ENCODE measurements at places on chromosomes 7 and 10. TPM values are rescaled to one million over a fixed set of nuclear protein-coding genes. Genes with fewer than 3 reads are reported as not detected.

The PDE1C gene
- total RNA-seq = 0.06 TPM

The NACAD gene
- total RNA-seq = 2.9 TPM

The EIF5AL1 gene
- 0.63 TPM for total RNA-seq

The DLX6 gene
- not detected for total RNA-seq

The PNLIPRP2 gene
- not detected for total RNA-seq

DNA sequence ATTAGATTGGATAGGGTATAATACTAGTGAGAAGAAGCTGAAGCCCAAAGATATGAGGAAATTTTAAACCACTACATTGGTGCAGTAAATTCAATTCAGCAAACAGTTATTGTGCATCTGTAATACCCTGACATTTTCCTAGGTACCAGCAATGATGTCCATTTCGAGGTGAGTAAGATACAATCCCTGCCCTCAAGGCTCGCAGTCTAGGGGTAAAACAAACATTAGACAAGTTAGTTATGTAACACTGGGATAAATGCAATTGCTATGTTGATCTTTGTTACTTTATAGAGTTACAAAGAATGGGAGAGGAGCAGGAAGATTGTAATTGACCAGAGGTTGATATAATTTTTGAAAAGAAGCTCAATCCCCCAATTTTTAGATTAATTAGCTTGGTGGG, 168.1 kb downstream of the PRKG1 start:
- DNase-seq = no peak

DNA sequence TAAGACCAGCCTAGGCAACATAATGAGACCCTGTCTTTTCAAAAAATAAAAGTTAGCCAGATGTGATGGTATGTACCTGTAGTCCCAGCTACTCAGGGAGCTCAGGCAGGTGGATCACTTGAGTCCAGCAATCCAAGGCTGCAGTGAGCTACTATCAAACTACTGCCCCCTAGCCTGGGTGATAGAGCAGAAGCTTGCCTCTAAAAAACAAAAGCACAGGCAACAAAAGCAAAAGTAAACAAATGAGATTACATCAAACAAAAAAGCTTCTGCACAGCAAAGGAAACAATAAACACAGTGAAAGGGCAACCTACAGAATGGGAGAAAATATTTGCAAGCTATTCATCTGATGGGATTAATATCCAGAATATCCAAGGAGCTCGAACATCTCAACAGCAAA, 65.4 kb downstream of the FANK1 start:
- DNase-seq = no peak

DNA sequence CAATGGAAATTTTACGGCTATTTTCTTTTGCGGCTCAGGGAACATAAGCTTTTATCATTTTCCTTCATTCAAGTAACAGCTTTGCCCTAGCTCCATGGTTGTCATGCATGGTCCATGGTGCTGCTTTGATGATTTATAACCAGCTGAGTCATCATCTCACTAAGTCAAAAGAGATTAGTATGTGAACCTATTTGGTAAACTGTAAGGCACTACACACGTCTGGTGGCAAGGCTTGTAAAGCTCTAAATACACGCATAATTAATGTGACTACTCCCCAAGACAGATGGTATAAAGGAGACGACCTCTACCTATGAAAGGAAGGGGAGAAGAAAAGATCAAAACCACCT, 340.2 kb downstream of the KCNMA1 start:
- DNase-seq = peak; percentile 85

DNA sequence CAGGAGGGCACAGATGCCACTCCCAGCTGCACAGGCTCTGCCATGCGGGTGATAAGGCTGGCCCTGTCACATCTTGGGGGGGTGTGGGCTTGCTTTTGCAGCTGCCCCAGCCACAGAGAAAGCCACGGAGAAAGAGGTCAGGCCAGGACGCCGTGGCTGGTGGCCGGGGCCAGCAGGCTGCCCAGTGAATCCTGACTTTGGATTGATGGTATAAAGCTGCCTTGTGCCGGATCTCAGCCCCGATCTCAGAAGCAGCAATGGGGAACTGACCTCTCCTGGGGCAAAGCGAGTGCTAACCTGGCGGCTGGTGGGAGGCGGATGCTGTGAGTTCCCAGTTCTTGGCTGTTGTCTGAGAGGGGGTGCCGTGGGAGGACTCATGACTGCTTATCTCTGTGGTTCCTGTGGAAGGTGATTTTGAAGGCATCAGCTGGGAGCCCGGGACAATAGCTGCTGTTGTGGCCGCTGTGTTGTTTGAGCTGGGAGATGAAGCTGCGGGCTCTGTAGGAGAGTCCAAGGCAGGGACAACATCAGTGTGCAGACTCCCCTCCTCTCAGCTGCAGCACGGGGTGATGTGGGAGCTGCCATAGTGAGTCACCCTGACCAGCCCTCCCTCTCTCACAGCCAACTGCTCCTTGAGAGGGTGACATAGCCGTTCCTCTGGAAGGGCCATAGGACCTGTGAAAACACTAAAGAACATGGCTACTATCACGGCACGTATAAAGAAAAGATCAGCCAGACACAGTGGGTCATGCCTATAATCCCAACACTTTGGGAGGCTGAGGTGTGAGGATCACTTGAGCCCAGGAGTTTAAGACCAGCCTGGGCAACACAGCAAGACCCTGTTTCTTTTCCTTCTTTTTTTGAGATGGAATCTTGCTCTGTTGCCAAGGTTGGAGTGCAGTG, 17.0 kb downstream of the IL15RA start:
- DNase-seq = no peak

- peak; percentile 57 for DNase-seq
Observed at GRCh38 chr7:121085922-121086321, 97.4 kb downstream of the CPED1 start.

- no peak for DNase-seq
Observed at GRCh38 chr10:8245131-8245813, 190.8 kb downstream of the GATA3 start.

DNA sequence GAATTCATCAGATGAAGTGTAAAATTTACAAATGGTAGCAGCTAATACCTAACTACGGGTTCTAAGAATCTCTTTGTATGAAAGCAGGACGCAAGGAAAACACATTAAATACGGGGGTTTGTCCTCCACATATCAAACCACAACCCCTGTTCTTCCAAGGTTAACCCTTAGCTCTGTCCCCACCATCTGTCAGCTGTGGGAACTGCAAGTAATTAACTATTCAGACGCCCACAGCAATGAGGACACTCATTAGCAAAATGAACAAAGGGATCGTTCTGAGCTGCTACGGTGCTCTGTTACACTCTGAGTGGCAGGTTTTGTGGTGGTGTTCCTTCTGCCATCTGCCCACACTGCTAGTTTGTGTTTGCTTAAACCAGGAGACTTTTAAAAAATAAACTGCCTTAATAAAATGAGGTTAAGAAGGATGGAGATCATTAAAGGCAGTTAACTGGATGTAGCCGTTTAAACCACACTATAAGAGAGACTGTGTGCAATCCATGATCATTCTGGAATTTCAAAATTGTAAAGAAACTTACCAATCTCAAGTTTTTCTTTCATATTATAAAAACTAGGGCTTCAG, 51.4 kb downstream of the C10orf67 start:
- peak; percentile 20 for DNase-seq

- DNase-seq = no peak
Observed at GRCh38 chr10:54372179-54372578, 428.9 kb downstream of the PCDH15 start.

- DNase-seq = no peak
Observed at GRCh38 chr7:98599886-98600285, 17.2 kb upstream of the NPTX2 start.

DNA sequence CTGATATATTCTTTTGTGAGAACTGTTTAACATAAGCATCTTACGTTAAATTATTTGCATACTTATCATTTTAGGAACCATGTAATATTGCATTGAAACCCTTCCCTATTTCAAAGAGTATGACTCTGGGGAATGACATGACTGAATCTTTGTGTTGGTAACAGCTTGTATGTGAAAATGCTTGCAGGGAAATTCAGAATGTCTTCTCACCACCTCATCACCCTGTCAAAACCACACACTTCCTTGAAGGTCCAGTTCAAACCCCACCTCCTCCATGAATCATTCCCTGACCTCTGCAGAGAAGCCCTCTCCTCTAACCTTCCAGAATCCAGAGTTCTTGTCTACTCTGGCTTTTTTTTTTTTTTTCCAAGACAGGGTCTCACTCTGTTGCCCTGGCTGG, 26.3 kb upstream of the NKX2-3 start:
- peak; percentile 24 for DNase-seq

GRCh38 chr10:58718596-58718995, 205.9 kb downstream of the BICC1 start:
- DNase-seq = no peak

- peak; percentile 18 for DNase-seq
Observed at GRCh38 chr10:61183967-61184366, 240.0 kb upstream of the RHOBTB1 start.

DNA sequence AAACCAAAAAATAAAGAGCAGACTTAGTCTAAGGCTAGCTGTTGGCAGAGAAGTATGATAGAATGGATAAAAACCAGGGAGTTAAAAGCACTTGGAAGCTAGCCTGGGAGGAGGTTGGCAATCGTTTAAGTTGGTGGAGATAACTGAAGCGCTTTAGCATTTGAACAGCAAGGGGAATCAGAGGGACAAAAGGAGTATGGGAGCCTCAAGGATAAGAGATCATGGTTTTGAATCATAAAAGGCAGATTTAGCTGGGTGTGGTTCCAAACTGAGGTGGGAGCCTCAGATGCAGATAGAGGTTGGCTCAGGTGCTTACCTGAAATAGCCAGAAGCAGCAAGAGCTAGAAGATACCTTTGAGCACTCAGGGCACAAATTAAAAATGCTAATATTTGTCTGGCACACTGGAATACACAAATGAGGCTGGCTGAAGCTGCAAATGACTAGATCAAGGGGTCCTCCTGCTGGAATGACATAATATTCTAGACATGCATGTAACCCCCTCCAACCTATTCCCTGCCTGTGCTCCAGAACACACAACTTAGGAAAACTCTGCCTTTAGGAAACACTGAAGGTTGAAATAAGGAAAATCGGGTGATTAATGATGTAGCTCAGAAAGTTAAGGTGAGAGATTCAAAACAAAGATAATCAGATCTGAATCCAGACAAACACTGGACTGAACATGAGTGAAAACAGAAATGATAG, 372.3 kb upstream of the LRRN3 start:
- DNase-seq = no peak

DNA sequence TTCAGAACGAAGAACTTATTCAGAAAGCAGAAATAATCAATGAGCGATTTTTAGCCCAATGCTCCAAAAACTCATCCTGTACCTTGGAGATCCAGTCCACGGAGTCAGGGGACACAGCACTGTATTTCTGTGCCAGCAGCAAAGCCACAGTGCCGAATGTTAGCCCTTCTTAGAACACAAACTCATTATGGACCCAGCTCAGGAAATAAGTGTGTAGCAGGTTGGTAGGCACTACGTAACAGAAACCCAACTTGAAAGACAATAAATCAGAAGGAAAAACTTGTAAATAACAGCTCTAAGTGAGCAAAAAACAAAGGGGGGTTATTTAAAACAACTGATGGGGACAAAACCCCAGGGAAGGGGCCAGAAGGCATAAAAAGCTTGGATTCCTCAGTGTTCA, 112.0 kb upstream of the PRSS1 start:
- DNase-seq = no peak

DNA sequence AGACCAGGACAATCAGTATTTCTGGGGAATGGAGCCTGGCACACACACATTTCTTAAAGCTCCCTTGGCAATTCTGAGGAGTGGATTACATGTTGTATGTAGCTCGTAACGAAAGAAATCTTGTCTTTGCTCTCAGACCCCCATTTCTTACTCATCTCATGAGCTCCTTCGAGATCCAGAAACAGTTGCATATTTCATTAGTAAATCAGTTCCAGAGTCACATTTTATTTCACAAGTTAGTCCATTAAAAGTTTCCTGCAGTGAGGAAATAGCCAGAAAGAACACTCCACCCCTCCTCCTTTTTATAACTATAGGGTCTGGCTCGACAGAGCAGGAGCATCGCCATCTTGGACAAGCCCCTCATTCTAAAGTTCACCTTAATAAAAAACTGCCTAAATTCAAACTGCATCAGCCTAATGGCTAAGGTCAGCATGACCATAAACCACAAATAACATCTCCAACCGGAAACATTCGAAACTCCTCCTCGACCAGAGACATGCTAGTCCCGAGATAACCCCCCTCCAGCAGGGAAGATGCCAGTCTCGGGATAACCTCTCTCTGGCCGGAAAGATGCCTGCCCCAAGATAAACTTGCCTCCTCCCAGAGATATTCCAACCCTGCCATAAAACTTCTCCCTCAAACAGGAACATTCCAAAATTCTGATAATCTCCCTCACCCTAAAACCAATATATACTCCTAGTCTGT, 7.4 kb downstream of the EGFR start:
- no peak for DNase-seq

DNA sequence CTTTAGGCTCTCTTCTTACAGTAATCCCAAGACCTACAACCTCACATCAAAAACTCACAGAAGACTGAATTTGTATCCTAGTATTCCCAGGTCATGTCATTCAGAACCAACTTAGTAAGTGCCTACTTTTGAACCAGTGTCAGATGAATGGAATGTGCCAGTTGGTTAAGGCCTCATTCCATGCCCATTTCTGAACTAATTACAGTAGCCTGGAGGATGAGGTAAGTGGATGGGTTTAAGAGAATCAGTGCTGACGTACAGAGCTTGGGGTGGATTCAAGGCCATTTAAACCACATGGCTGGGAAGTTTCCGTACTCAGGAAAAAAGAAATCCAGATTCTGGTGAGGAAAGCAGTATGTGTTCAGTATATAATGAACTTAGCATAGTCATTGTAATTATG, 21.9 kb upstream of the FOXP2 start:
- peak; percentile 81 for DNase-seq

- no peak for DNase-seq
Observed at GRCh38 chr7:141584935-141585334, 33.7 kb downstream of the AGK start.

GRCh38 chr7:44530990-44531389, 10.1 kb downstream of the NPC1L1 start:
- DNase-seq = no peak

DNA sequence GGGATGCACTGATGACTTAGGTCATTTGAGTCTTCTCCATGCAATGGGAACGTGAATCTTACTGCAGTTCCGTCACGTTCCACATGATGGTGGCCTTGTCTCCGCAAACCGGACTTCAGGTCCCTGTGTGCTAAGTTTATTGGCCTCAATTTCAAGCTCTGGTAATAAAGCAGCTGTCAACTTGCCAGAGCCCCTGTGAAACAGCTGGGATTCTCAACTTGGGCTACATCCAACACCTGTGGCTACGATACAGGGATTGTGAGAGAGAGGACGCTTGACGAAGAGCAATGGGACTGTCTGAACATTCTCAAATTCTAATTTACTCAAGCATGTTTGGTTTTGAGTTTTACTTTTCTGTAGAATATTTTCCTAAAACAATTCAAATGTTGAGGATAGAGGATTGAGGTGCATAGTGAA, 174.2 kb downstream of the PTN start:
- peak; percentile 93 for DNase-seq

GRCh38 chr10:3264161-3264761, 91.7 kb upstream of the PITRM1 start:
- DNase-seq = no peak

DNA sequence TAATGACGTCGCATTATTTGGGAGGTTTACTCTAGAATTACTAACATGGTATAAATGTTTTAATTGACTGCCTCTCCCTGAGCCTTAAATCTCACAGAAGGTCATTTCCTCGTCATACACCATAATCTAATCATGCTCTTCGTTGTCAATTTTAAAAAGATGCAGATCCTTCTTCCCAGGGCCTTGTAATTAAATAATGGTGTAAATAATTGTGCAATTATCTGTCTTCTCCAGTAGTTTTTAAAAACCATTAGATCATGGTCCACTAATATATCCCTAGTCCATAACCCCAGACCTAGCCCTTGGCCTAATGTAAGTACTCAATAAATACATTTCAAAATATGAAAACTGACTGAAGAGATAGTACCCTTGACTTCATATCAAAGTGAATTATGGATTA, 181.5 kb upstream of the GNAI1 start:
- no peak for DNase-seq

GRCh38 chr10:81873932-81874816, 820 bp upstream of the NRG3 start:
- DNase-seq = no peak

All from LHCN-M2 (cell line).